Retinal pigment epithelial cell (primary cell): ENCODE measurements at places on chromosomes 12 and 14.

DNA sequence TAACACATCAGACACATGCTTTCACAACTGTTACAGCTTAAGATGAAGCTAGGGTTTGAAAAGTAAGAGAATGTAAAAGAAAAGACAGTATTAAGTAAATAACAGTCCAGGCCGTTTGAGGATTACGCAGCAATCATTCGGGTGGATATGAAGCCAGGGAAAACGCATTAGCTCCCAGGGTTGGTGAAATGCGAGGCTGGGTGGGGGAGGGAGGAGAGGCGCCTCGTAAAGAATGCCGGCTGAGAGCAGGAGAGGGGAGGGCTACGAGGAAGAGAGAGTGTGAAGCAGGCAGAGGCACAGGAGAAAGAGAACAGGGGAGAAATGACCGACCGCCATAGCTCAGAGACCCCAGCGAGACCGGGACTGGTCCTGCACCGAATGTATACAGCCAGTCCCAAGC lies 73.0 kb downstream of the IQSEC3 start:
- peak; percentile 60 for DNase-seq

- DNase-seq, result peak; percentile 48
These were observed 65.1 kb downstream of the PCNX1 start for GRCh38 chr14:70972107-70972976.

GRCh38 chr12:42163913-42164312 lies 19.2 kb upstream of the GXYLT1 start:
- no peak for DNase-seq

- DNase-seq, result peak; percentile 7
These were observed 1.2 kb downstream of the PRMT8 start for GRCh38 chr12:3491938-3492792.

- no peak for DNase-seq
These were observed 5.9 kb downstream of the C12orf71 start for GRCh38 chr12:27076468-27076867.

DNA sequence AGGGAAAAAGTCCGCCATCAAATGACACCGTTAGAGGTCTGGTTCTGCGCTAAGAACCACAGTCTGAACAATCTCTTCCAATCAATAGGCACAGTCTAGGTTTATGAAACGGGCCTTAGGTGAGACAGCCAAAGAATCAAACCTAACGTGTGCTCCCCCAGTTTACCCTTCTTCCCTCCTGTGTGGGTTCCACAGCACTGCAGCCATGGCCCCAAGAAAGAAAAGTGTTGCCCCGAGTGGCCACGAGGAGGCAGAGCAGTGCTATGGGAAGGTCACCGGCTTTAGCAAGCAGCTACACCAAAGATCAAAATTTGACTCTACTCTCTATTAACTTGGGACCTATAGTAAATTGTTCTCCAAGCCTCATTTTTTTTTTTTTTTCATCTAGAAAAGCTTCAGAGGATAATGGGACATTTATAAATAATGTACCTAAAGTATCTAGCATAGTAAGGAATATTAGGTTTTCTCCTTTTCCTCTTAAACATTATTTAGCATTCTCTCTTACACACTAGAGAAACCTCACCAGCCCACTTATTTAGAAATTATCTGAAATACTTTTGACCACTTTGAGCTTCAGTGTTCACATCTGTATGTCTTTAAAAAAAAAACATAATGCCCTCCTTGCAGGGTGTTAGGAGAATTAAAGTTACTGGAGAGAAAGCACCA lies 70.2 kb upstream of the GPHB5 start:
- peak; percentile 3 for DNase-seq

- no peak for DNase-seq
These were observed 1.9 kb downstream of the BCL7A start for GRCh38 chr12:122023339-122024131.

DNA sequence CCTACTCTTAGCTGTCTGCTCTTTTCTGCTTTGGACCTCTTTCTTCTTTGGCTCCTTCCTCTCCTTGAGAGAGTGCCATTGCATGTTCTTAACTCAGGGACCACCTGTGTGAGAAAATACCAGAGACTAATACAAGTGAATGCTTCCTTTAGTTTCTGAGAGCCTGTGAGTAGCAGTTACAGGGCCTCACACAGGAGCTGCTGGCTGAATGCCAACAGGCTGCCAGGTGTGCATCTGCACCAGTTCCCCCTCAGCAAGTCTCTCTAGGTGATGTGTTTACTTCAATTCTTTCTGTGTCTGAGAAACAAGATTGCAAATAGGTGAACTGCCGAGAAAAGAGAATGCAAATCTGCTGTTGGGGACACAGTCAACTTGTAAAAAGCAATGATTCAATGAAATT lies 108.2 kb downstream of the STXBP6 start:
- DNase-seq, result no peak

- no peak for DNase-seq
These were observed 127.9 kb upstream of the DYRK2 start for GRCh38 chr12:67520606-67521005.

DNA sequence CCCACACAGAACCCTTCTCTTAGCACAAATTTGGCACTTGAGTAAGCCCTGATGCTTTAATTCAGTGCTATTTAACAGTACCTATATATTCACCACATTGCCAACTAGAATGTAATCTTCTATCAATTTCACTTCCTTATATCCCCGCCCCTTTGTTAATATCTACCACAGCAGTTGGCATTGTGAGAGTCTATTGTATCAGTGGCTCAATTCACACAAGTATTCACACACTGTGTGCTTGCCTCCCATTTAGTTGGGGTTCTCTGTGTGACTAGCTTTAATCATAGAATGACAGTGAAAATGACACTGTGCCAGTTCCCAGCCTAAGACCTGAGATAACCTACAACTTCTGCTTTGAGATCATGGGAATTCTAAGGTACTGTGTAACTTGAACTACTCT lies 103.1 kb downstream of the SEC23A start:
- DNase-seq, result no peak

GRCh38 chr14:68693926-68694325 lies 98.9 kb downstream of the ZFP36L1 start:
- no peak for DNase-seq

DNA sequence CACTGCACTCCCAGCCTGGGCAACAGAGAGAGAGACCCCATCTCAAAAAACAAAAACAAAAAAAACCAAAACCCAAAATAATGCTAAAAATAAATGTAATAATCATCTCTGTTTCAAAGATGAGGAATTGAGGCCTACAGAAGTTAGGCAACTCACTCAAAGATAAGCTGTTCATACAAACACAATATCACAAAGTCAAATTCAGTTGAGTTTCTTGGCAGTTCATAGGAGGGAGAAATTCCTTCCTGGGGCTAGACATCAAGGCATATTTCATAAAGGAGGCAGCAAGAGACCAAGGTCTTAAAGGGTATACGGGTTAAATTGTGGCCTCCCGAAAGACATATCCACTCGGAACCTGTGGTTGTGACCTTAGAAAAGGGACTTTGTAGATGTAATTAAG lies 8.7 kb upstream of the TBPL2 start:
- DNase-seq, result no peak

GRCh38 chr12:122878780-122879612 lies 16.9 kb downstream of the VPS37B start:
- DNase-seq, result no peak

- no peak for DNase-seq
These were observed 4.2 kb downstream of the PLEKHG3 start for GRCh38 chr14:64708148-64709004.

GRCh38 chr14:58774531-58774930 lies 136.8 kb downstream of the DACT1 start:
- DNase-seq, result no peak
